ENCODE measurements at places on chromosomes 1 and 21.

GRCh38 chr1:96510911-96511310 is 210.7 kb upstream of the PTBP2 start:
- no peak for DNase-seq

DNA sequence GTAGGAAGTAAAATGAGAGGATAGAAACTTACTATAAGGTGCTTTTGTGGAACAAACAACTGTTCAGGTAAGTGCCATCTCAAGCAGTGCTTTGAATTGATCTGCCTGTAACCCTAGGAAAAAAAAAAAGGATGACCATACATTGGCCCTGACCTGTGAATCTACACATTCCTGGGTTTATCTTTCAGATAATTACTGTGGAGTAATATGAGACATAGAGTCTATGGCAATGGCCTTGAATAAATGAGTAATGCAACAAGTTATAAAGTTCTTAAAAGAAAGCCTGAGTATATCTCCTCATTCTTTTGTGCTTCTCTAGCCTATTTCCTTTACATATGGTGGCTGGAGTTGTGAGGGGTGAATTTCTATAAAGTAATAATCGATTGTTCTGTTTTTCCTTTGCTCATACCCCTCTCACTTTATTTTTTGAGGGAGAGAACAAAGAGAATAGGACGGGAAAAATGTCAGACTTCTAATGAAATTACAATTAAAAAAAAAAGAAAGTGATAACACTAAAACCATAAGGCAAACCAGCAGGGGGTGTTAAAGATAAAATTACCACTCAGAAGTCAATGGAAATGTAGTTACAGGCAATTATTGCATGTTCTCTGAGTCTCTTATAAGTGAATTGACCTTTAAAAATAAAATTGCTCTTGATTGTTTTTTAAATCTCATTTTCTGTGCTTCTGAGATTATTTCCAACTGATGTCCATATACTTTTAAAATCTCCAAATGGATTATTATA is 12.4 kb upstream of the ATP1A1 start:
- no peak for DNase-seq

- no peak for DNase-seq
These were observed 217.5 kb downstream of the PLA2G4A start for GRCh38 chr1:187046293-187046692.

- no peak for DNase-seq
These were observed 43.5 kb downstream of the UBE2G2 start for GRCh38 chr21:44758141-44758561.

DNA sequence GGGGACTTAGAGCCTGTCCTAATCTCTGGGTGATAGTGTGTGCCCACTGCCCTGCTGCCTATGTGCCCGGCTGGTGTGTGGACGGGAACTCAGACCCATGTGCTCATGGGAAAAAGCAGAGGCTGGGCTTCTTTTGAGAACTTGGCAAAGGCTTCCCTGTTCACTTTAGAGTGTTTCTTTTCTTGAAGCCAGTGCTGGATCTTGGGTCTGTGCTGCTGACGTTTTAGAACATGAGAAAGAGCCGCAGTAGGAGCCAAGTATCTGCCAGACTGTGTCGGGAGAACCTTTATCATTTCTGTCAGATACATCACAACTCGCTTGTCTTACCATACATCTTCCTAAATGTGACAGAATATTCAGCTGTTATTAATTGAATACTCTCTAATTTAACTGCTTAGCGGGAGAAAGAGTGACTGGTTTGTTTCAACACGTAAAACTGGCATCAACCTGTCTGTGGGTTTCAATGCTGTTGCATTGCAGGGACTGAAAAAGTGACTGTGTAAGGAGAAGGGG is 195.2 kb downstream of the PBX1 start:
- DNase-seq, result no peak

Measured in tibial nerve (tissue), 4 donors.